ENCODE measurements at places on chromosomes 1 and 21.

DNA sequence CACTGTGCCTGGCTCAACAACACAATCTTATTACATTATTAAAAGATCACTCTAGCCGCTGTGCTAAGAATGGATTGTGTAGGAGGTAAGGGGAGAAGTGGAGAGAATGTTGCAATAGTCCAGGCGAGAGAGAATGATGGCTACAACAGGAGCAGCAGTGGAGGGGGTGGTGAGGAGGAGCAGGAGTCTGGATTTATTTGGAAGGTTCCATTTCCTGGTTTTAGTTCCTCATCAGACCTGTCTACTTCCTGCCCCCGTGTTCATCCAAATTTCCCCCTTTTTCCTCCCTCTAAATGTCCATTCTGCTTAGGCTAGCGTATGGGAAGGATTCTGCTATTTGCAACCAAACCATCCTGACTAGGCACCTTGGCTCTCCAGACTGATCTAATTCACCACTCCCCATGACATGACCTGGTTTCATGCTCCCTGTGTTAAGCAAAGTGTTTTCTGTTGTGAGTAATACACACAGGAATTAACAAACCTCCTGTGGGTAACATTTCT is 35.1 kb upstream of the EYA3 start:
- DNase-seq = no peak

GRCh38 chr1:30933874-30934252 is 25.3 kb upstream of the SDC3 start:
- DNase-seq = no peak

- DNase-seq = no peak
These were observed 595.9 kb downstream of the AJAP1 start for GRCh38 chr1:5250336-5250735.

- DNase-seq = no peak
These were observed 70.5 kb downstream of the IGSF21 start for GRCh38 chr1:18178111-18178510.

GRCh38 chr1:27403065-27403726 is 10.8 kb downstream of the GPR3 start:
- DNase-seq = no peak

DNA sequence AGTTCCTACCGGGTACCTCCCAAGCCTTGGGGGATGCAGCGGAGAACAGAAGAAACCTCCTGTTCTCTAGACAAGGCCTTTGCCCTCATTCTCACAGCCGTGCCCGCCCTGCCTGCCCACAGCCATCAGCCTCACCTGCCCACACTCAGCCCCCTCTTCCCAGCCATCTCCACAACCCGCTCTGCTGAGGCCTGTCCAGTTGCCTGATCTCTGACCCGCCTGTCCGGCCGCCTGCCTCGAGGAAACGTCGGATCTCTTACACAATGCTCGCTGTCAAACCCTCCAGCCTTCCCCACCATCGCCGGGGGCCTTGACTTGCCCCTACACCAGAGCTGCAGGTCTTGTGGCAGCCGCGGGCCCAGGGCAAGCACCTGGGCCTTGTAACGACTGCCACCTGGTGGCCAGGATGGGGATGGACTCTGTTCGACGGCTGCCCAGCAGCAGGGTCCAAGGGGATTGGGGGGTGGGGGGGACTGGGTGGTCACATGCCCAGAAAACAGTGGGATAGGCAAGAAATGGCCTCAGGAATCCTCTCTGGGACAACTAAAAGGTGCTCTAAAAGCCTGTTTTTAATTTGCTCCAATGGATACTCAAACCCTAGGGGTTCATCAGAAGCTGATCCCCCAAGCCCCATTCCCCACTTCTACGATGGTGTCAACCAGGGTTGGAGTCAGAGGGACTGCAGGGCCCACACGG is 31.0 kb downstream of the SLC45A1 start:
- no peak for DNase-seq

- no peak for DNase-seq
These were observed 348.8 kb downstream of the KIF26B start for GRCh38 chr1:245503548-245503947.

GRCh38 chr1:40951943-40952743 is 27.4 kb upstream of the CTPS1 start:
- no peak for DNase-seq

DNA sequence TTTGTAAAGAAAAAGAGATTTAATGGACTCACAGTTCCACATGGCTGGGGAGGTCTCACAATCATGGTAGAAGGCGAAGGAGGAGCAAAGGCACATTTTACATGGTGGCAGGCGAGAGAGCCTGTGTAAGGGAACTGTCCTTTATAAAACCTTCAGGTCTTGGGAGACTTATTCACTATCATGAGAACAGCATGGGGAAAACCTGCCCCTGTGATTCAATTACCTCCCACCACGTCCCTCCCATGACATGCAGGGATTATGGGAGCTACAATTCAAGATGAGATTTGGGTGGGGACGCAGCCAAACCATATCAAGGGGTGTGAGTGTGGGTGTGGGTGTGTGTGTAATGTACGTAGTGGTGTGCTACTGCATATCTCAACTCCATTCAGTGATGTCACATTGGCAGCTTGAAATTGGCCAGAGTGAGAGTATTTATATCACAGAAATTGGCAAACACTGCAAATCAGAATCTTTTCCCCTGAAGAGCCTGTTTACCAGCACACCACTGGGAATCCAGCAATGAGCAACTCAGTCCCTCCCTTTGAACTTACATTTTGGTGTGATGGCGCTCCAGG is 5.4 kb downstream of the ARHGEF10L start:
- DNase-seq = no peak

Measured in NCI-H187 treated with DMSO at 0.1 percent for 48 hours (cell line).